Ammon's horn (tissue), 1 donor: ENCODE measurements at places on chromosomes 11 and 22.

DNA sequence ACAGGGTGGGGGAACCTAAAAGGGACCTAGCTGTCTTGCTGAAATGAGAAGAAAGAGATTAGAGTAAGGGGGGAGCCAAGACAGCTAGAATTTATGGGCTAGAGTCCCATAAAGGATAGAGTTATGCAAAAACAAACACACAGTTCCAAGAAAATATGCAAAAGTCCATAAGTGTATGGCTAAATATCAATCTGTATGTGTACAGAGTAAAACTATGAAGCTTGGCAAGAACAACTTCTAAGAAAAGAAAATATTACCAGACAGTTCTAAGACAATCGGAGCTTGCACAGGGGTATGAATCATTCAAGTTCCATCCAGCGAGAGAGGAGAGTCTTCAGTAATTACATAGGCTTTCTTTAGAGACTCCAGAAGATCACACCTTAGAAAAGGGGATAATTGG lies 41.8 kb downstream of the GDPD4 start:
- no peak for DNase-seq

DNA sequence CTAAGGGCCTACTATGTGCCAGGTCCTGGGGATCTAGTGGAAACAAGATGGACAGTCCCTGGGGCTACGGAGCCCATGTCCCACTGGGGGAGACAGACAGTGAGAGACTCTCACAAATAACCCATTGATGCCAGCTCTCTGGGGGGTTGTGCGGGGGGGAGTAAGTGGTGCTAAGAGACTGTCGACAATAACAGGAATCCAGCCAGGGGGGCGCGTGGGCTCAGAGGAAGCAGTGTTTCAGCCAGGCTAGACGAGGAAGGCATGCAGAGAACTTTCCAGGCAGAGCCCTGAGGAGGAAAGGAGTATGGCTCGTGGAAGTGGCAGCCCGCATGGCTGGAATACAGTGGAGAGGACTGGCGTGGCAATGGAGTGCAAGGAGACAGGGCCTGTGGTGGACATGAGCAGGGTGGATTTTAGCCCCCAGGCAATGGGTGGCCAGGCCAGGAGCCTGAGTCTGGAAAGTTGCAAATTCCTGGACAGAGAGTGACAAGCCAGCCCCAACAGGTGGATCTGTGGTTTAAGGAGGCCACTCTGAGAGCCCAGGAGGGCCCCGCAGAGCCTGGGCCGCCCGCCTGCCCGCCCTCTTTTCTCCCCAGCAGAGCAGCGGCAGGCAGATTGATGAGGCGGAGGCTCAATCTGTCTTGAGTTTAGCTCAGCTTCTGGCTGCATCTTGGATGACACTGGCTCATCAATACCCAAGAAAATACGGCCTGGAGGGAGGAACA lies 40.0 kb upstream of the TCF20 start:
- peak; percentile 61 for DNase-seq

DNA sequence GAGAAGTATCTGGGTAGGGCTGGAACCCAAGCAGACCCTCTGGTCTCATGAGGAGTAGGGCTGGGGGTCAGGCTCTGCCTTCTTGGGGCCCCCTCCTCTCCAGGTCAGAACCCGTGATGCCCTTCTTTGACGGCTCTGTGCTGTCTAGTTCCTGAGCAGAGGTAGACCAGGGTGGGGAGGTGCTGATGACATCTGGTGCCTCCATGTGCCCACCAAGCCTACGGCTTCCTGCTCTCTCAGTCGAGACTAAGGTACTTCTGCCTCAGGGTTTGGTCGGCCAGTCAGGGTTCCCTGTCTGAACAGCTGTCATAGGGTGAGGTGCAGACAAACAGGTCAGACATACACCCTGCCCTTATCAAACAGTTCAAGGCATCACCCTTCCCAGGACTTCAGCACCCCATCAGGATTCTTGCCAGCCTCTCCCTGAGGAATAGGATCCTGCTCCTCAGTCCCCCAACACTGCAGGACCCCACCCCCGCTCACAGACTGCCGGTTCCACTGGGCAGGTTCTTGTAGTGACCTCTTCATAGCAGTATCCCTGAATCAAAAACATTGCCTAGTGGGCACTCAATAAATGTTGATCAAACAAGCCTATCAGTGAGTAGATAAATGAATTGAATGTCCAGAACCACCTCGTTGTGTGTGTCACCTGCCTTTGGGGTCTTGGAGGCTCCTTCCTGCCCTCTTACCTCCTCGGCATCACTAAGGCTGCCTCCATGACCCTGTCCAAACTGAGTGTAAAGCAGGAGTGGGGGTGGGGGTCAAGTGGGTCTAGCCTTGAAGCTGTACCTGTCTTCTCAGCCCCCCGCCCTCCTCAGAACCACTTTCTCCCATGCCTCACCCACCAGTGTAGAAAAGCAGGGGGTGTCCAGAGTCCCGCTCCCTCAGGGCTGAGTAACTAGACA lies 158.2 kb downstream of the BUD13 start:
- DNase-seq, result no peak

GRCh38 chr11:21908211-21908610 lies 284.7 kb upstream of the ANO5 start:
- no peak for DNase-seq

GRCh38 chr11:112363527-112363926 lies 102.9 kb upstream of the PLET1 start:
- no peak for DNase-seq

DNA sequence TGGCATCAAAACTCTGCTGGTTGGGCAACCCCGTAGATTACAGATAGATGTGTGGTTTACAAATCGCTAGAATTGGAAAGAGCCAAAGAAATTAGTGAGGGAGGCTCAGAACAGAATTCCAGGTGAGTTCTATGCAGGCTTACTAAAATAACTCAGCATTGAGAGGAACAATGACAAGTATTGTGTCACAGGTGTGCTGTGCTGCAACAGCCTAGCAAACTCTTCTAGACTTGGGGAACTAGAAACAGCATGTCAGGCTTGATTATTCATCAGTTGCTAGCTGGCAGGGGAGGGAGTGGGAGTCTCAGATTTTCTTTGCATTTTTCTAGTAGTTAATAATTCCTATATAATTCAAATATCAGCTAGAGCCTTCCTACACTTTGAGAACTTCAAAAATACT lies 26.3 kb upstream of the RASD2 start:
- DNase-seq, result no peak

DNA sequence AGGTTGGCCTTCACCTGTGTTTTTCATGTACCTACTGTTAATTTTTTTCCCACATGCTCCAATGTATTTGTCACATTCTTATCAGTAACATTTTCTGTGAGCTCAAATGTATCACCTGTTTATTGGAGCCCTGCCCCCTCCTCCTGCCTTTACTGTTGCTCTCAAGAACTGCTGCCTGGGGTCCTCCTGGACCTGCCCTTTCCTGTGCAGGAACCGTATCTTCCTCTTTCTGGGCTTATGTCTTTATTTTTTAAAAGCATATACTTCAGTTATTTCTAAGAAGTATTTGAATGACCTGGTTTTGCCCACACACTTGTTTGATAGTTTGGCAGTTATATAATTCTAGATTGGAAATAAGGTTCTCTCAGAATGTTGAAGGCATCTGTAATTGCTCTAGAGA lies 5.9 kb downstream of the FAM118B start:
- DNase-seq, result no peak

DNA sequence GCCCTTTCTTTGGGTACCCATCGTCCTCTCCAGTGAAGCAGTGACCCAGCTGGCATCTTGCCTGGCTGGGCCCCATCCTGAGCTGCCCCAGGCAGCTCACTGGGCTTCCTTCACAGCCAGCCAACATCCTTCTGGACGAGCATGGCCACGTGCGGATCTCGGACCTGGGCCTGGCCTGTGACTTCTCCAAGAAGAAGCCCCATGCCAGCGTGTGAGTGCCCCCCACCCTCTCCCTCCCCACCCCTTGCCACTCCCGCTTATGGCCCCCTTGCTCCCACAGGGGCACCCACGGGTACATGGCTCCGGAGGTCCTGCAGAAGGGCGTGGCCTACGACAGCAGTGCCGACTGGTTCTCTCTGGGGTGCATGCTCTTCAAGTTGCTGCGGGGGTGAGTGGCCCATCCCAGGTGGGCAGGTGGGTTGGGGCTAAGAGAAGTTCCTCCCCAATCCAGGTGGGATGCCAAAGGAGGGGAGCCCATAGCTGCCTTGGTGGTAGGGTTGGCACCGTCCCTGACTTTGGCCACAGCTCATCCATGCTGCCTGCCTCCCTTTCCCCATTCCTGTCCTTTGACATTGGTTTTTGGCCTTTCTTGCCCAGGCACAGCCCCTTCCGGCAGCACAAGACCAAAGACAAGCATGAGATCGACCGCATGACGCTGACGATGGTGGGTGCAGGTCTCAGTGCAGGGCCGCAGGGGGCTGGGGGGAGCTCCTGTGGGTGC lies 6.8 kb upstream of the ANKRD13D start:
- DNase-seq, result no peak

DNA sequence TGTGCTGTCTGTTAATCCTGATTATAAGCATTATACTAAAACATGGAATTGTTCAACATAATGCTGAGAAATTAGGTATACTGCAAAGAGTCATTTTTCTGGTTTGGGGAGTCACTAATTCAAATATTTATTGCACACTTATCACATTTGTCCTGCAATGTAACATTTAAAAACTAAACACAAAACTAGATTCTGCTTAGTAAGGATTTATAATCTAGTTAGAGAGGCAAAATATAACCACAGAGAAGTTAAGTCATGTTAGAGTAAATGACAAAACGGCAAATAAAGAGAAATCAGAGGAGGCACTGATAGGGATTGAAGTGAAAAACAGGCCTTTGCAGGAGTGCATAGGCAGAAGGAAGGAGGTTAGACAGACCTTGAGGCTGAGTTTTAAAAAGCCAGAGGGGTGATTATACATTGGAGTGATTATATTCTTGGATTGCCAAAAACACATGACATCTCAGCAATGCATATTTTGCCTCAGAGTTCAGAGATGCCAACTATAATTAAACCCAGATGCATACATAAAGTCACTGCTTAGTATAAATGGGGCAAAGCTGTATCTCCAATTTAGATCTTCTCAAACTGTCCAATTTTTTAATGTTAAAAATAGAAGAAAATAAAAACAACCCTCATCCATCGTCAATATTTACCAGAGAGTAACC lies 49.7 kb downstream of the CCDC34 start:
- no peak for DNase-seq

- no peak for DNase-seq
Observed at GRCh38 chr11:73239571-73240189, 21.6 kb downstream of the P2RY2 start.

- peak; percentile 88 for DNase-seq
Observed at GRCh38 chr22:30287648-30288418, 1.5 kb downstream of the CASTOR1 start.

DNA sequence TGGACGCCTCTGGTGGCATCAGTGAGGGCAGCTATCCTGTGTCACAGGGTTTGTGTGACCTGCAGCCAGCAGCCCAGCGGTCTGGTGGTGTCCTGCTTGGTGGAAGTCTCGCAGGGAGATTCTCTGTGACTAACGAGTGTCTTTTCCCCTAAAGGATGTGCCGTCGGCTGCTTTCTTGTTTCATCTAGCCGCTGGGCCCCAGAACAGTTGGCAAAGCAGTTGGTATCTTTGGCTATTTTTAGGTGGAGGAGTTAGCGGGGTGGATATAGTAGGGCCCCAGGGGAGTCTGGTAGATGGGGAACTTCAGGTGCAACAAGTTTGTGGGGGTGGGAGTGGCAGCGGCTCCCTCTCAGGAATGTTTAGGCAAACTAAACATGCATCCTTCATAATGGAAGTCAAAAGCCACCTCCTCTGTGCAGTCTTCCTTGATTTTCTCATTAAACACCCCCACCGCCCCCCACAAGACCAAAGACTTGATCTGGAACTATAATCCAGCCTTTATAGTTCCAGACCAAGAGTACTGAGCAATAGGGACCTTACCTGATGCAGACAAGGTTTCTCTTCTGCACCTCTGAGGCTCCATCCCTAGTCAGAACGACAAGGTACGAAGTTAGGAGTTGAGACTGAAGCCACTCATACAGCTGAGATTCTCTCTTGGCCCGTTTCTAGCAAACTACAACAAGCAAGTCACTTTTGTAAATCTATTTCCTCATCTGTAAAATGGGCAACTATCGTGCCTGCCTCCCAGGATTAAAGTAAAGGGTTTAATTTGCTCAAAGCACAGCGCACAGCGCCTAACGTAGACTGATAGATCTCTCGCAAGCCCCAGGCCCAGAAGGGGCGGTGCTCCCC lies 1.1 kb upstream of the PELI3 start:
- DNase-seq, result no peak

GRCh38 chr11:113279591-113279990 lies 34.8 kb upstream of the TTC12 start:
- no peak for DNase-seq

GRCh38 chr11:6129011-6129410 lies 21.5 kb downstream of the OR56B4 start:
- DNase-seq, result no peak

- DNase-seq, result no peak
Observed at GRCh38 chr11:114081641-114082414, 22.3 kb downstream of the ZBTB16 start.

GRCh38 chr11:36361901-36362391 lies 65.9 kb downstream of the PRR5L start:
- DNase-seq, result peak; percentile 22

GRCh38 chr11:119608781-119609180 lies 120.2 kb downstream of the NECTIN1 start:
- no peak for DNase-seq

GRCh38 chr11:66420671-66421476 lies at the start of gene NPAS4:
Gene NPAS4, plus strand, starts transcription at chr11:66421035. Its CDS starts 145 bp downstream, at chr11:66421180.
- DNase-seq, result peak; percentile 58

GRCh38 chr11:78420255-78420764 lies 2.7 kb upstream of the GAB2 start:
- peak; percentile 90 for DNase-seq

DNA sequence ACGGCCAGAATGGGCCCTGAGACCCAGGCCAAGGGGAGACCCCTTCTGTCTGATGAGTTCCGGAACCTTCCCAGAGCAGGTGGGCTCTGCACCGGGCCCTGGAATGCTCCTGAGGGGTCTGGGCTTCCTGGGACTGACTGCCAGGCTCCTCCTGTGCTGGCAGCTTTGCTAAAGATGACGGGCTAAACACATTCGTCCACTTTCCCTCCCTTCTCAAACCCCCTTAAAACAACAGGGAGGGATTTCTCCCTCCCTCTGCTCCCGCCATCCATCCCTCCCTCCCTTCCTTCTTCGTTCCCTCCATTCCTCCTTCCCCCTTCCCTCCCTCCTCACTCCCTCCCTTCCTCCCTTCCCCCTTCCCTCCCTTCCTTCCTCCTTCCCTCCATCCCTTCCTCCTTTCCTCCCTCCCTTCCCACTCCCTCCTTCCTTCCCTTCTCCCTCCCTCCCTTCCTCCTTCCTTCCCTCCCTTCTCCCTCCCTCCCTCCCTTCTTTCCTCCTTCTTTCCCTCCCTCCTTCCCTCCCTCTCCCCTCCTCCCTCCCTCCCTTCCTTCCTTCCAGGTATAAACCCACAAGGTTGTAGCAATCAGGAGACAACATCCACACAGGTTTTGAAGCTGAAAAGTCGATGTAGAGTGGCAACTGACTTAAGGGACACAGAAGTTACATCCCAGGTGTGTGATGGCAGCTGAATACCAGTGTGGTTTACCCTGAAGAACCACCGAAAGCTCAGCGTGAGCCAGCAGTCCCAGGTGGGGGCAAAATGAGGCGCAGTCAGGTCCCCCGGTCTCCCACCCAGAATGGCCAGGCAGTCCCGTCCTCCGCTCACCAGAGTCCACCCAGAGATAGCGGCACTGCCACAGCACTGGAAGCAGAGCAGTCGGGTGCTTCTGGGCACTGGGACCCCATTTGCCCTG lies 18.8 kb upstream of the MGAT3 start:
- no peak for DNase-seq
